ENCODE measurements at places on chromosomes 13 and 19.

DNA sequence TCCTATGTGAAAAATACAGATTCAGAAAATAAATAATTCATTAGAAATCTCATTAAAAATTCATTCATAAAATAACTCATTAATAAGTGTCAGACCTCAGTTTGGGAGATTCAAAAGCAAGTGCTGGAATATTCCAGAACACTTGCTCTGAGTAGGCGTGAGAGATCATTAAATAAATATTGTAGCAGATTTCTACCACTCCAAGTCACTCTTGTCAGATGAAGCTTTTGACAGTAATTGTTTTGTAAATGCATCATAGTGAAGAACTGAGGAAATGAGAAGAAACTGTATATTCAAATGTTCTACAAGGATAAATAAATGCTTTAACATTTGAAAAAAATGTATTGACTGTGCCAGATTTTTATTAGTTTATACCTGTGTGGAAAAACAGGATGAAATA lies 1228.1 kb downstream of the SLITRK1 start:
- DNase-seq: no peak

DNA sequence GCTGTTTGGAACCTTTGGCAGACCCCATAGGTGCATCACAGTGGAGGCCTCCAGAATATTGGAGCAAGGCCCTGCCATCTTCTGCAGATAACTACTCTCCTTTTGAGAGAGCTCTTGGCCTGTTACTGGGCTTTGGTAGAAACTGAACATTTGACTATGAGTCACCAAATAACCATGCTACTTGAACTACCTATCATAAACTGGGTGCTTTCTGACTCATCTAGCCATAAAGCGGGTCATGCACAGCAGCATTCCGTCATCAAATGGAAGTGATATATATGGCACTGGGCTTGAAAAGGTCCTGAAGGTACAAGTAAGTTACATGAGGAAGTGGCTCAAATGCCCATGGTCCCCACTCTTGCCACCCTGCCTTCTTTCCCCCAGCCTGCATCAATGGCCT lies 782.5 kb upstream of the SLITRK6 start:
- no peak for DNase-seq

DNA sequence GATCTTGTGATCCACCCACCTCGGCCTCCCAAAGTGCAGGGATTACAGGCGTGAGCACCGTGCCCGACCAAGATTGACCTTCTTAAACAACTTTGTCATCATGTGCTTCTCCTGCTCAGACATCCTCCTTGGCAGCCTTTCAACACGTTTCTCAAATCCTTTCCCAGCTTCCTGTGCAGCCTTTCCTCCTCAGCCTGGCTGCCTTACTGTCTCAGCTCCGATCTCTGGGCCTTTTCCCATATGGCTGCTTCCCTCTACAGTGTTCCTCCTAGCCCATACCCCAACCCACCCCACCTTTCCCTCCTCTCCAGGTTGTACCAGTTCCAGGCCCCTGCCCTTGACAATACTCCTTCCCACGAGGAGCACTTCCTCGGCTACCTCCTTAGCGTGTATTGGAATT lies 7.2 kb downstream of the PHF11 start:
- DNase-seq: no peak

DNA sequence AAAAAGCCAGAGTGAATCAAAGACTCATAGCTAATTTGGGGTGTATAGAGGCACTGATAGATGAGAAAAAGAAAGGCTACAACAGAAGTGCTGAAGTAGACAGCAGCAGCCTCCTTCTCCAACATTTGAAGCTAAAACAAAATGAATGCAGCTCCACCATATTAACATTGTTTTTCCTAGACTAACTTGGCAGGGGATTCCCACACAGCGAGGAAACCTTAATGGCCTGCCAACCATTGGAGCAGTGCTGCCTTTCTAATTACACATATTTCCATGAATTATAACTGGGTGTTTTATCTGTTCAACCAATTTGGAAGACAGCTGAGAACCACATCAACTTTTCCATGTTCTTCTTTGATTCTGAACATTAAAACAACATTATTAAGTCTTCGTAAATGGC lies 478.6 kb downstream of the LIG4 start:
- DNase-seq: no peak

DNA sequence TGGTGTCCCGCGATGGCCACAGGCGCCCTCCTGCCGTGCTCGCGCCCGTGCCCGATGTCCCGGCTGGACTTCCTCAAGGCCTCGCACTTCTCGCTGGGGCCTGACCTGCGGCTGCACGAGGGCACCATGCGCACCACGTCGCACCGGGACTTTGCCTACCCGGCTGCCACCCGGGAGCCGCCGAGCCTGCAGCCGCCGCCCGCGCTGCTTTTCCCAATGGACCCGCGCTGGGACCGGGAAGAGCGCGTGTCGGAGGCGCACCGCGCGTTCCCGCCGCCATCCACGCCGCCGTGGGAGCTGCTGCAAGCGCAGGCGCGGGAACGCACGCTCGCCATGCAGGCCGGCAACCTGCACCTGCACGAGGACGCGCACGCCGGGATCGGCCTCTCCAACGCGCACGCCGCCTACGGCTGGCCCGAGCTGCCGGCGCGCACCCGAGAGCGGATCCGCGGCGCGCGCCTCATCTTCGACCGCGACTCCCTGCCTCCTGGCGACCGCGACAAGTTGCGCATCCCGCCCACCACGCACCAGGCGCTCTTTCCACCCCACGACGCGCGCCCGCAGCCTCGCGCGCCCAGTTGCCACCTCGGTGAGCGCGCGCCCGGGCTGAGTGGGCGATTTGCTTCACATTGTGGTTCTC lies 12.1 kb upstream of the PEX11G start:
- DNase-seq: peak; percentile 66

All from activated T-cell treated with anti-CD3 and anti-CD28 coated beads for 48 hours (primary cell).